Sigmoid colon (tissue), 7 donors: ENCODE measurements at places on chromosomes 1 and 21. TPM values are rescaled to one million over a fixed set of nuclear protein-coding genes. Genes with fewer than 3 reads are reported as not detected.

Gene LYPD8
- 237 TPM for polyA plus RNA-seq

Gene AMPD1
- polyA plus RNA-seq = not detected

Gene TCEA3
- 162 TPM for polyA plus RNA-seq

Gene CYP4A11
- not detected for polyA plus RNA-seq

Gene PHC2
- polyA plus RNA-seq = 56.2 TPM

Gene RXRG
- polyA plus RNA-seq = 0.69 TPM

Gene PTPN7
- 6.0 TPM for polyA plus RNA-seq

Gene KIF21B
- 0.60 TPM for polyA plus RNA-seq

Gene SPRR2D
- not detected for polyA plus RNA-seq

Gene ERRFI1
- 28.4 TPM for polyA plus RNA-seq

Gene TACSTD2
- polyA plus RNA-seq = 1.9 TPM

Gene C8B
- not detected for polyA plus RNA-seq

Gene AMIGO1
- polyA plus RNA-seq = 0.60 TPM

Gene OR10J1
- not detected for polyA plus RNA-seq

Gene ZBTB21
- polyA plus RNA-seq = 2.8 TPM

Gene THEMIS2
- polyA plus RNA-seq = 14.8 TPM

Gene LRRC71
- polyA plus RNA-seq = not detected

Gene PRMT2
- polyA plus RNA-seq = 96.1 TPM

Gene RNPC3
- polyA plus RNA-seq = 6.2 TPM

Gene TSACC
- polyA plus RNA-seq = not detected

Gene CADM3
- 7.2 TPM for polyA plus RNA-seq

Gene KCNA3
- polyA plus RNA-seq = 4.3 TPM

Gene RGS16
- 4.4 TPM for polyA plus RNA-seq

Gene HECTD3
- polyA plus RNA-seq = 56.5 TPM

Gene OR2T27
- not detected for polyA plus RNA-seq

Gene TSTD1
- 609 TPM for polyA plus RNA-seq

Gene RNU1-4
- polyA plus RNA-seq = not detected

Gene C4BPB
- 6.0 TPM for polyA plus RNA-seq

Gene BARHL2
- polyA plus RNA-seq = not detected

Gene RGS13
- polyA plus RNA-seq = 2.6 TPM

Gene KPRP
- polyA plus RNA-seq = not detected

Gene C1QTNF12
- polyA plus RNA-seq = 23.4 TPM

Gene PROK1
- not detected for polyA plus RNA-seq

Gene KCNE2
- not detected for polyA plus RNA-seq

Gene CACNA1S
- 0.01 TPM for polyA plus RNA-seq

Gene AKR7A3
- polyA plus RNA-seq = 110 TPM

Gene AMY2A
- not detected for polyA plus RNA-seq

Gene OLFML2B
- polyA plus RNA-seq = 1.2 TPM

Gene MASP2
- 0.03 TPM for polyA plus RNA-seq

Gene SLAMF6
- polyA plus RNA-seq = 0.60 TPM

Gene LAMC2
- polyA plus RNA-seq = 24.0 TPM
